GM13977 (cell line): ENCODE measurements at places on chromosomes 2 and 18.

GRCh38 chr2:113858764-113859163 lies 31.1 kb upstream of the ACTR3 start:
- no peak for DNase-seq

- DNase-seq = no peak
These were observed 271.1 kb downstream of the PRKCE start for GRCh38 chr2:45922577-45922988.

- no peak for DNase-seq
These were observed 8.9 kb downstream of the METTL5 start for GRCh38 chr2:169815849-169816248.

DNA sequence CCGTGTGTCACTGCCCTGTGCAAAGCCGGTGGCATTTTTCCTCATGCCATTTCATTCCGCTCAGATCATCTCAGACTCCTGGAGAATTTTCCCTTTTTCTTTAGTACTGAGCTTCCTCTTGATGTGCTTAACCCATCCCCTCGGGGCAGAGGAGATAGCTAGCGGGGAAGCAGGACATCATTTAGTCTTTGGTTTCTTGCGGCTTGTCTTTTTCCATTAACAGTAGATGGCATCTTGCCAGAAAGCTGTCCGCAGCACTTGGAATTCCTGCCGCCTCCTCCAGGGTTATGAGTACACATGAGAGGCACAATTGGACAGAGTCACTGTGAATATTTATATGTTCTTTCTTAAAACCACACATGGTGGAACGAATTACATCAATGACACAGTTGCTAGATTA lies 226.6 kb downstream of the ALPK2 start:
- DNase-seq = no peak

DNA sequence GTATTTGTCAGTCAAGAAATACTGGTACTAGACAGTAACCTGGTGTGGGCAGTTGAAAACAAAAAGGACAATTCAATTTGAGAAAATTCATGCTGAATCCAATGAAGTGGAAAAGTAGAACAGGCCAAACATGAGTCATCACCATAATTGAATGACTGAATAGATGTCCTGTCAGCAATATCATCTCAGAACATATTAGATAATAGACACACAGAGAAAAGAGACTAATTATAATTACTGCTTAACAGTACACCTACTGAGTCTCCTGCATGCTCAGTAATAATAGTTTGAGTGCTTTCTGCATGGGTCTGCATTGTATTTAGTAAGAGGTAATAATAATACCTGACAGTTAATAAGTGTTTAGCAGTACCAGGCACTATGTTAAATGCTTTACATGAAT lies 138.6 kb upstream of the ZC3H15 start:
- no peak for DNase-seq

- DNase-seq = no peak
These were observed 21.3 kb downstream of the PPP3R1 start for GRCh38 chr2:68231061-68231372.

DNA sequence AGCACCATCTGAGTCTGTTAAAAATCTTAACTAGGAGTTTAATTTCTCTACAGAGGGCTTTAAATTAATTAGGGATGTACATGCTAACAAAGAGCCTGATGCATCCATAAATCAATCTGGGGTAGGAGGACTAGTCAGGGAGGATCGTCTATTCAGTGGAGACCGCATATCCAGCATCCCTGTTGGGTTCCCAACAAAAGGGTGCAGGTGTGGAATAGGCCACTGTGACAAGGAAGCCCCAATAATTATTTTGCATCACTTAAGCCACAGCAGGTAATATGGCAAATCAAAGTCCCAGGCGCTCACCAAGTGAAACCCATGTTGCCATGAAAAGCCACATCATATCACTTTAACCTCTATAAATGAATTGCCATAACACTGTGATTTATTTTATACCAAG lies 392.3 kb downstream of the NCKAP5 start:
- no peak for DNase-seq

GRCh38 chr2:60320724-60321123 lies 232.7 kb downstream of the BCL11A start:
- DNase-seq = no peak

DNA sequence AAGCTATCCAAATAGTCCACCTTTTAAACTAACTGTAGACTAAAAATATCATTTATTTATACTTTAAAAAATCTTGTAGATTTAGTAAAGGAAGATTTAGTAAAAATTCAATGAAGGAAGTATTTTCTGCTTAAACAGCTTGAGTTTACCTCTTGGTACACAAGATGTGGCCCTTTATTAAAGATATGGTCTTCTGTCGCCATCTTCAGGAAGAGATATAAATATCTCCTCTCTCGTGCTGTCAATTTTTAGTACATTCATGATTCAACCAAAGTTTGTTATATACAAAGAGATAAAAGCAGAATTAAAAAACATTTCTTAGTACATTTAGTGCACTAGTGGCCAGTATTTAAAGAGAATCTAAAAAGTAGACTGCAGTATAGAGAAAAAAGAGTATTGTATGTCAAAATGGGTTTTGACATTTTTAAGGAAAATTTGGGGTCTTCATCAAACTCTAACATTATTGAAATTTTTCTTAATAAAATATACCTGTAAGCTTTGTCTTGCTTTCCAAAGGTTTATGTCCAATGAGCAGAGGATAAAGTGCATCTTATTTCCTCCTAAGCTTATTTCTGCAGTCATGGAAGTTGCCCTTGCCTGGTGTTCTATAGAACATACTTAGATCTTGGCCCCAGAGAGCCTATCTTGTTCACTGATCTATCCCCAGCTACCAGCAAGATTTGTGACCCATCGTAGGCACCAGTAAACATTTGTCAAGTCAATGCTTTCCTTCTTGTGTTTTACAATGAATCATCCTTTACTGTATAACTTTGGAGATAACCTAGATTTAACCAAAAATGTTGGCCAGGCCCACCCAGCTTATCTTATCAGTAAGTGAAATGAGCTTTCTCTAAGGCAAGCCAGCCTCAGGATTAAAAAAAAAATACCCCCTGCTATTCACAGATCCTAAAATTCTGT lies 18.5 kb upstream of the EML6 start:
- peak; percentile 60 for DNase-seq

DNA sequence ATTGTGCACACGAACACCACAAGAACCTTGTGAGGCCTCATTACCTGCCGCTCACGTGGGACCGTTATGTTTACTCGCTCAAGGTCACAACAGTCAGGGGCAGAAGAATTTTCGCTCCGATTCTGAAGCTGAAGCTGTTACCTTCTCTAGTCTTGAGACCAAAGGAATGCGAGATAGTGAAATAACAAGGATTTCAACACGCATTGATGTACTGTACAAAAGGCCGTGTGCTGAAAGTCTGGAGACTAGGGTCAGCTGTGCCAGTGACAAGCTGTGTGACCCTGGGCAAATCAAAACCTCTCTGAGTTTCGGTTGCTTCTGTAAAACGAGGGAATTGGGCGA lies 583 bp downstream of the NEMP2 start:
- no peak for DNase-seq

GRCh38 chr18:8938817-8939216 lies 163.7 kb upstream of the NDUFV2 start:
- DNase-seq = no peak

DNA sequence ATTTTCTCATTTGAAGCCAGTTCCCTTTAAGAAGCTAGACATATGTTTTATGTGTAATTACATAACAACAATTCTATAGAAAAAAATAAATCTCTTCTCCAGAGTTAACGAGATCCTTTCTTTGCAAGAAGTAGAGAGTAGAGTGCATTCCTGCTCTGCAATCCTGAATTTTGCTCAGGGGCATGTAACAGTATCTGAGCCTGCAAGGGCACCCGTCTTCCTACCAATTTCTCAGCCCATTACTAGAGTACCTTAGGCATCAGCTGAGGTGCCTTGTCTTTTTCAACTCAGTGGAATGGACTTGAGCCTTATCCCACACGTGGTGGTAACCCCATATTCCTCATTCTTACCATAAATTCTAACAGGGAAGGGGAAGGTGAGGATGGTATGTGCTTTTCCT lies 205.9 kb downstream of the IKZF2 start:
- no peak for DNase-seq

GRCh38 chr2:176085120-176085788 lies 1.5 kb upstream of the EVX2 start:
- DNase-seq = peak; percentile 33

GRCh38 chr2:86229221-86229620 lies 30.0 kb downstream of the MRPL35 start:
- DNase-seq = no peak

DNA sequence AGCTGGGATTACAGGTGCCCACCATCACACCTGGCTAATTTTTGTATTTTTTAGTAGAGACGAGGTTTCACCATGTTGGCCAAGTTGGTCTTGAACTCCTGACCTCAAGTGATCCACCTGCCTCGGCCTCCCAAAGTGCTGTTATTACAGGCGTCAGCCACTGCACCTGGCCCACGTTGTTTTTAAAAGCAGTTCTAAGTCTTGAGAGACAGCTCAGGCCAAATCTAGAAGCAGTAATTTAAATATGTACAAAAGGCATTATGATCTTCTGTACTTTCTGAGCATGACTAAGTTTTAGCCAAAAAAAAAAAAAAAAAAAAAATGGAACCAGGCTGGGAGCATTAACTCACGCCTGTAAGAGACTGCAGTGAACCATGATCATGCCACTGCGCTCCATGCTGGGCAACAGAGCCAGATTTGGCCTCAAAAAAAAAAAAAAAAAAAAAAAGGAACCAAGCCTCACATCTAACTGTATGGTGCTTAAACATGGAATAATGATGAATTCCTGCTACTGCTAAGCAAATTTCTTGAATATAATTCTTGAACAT lies 4.0 kb downstream of the ABHD3 start:
- no peak for DNase-seq

GRCh38 chr18:7608174-7608550 lies 41.0 kb downstream of the PTPRM start:
- DNase-seq = no peak

- peak; percentile 71 for DNase-seq
These were observed 4.3 kb upstream of the HAAO start for GRCh38 chr2:42796427-42797248.

GRCh38 chr2:206443735-206444527 lies 599 bp downstream of the ADAM23 start:
- peak; percentile 73 for DNase-seq

DNA sequence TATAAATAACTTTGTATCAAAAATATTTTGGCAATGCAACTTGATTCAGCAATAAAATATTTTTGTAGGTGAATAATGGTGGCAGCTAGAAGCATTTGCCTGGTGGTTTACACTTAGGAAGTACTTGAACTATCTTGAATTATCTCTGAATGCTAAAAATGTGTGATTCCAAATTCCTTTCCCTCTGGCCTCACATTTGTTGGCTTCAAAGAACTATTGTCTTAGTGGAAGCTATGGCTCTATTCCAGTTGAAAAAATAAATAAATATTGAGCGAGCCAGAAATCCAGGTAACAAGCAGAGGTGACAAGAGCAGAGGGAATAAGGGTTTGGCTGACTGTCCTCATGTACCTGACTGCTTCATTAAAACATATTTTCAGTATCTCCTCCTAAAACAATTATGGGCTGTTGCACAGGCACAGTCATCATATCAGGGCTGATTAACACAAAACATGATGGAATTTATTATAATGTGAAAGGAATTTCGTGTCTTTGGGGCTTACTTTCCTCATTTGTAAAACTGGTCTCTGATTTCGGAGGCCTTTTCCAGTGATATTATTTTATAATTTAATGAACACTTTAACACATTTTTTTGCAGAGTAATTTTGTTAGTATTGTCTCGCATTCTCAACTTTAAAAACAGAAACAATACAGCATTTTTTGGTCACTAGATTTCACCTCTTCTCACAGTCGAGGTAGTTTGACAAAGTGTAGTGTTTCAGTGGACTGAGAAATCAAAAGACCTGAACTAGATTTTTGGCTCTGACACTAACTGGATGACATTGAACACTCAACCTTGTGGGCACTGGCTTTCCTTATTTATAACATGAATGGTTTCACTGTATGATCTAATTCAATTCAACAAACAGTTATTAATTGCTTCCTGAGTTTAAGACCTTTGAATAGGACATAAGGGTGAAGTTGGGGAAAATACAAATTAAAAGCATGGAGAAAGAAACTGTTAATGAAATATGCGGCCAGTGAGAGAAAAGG lies 7.8 kb upstream of the CAVIN2 start:
- no peak for DNase-seq

DNA sequence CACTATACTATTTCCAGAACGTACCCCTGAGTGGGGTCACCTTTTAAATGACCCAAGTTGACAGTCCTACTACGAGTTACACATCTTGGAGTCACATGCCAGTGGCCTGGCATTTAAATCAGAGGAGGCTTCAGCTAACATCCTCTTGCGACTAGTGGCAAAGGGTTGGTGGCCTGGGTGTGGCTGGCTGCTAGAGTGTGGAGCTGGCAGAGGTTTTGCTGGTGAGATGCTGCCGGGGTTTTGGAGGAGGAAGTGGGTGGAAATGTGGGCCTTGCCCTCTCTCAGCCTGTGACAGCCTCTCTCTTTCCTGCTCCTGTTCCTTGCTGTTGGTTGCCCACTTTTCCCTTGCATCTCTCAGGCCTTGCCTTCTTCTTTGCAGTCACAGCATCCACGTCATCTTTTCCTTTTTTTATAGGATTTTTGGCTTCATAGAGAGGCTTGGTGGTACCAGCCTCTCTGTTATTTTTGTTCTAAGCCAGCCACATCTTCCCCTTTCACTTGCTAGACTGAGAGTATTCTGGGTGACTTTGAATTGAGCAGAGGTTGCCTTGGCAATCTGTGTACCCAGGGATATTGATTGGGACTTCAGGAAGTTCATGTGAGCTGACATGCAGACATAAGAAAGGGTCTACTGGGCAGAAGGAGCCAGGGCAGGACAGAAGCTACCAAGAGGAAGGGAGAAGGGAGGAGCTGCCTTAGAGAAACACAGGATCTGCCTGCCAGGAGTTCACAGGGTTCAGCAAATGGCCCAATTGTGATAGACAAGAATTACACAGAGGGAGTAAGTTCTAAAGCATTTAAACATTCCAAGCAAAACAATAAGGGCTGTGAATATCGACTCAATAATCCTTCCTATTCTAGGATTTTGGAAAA lies 55.4 kb downstream of the CDC42EP3 start:
- DNase-seq = no peak

DNA sequence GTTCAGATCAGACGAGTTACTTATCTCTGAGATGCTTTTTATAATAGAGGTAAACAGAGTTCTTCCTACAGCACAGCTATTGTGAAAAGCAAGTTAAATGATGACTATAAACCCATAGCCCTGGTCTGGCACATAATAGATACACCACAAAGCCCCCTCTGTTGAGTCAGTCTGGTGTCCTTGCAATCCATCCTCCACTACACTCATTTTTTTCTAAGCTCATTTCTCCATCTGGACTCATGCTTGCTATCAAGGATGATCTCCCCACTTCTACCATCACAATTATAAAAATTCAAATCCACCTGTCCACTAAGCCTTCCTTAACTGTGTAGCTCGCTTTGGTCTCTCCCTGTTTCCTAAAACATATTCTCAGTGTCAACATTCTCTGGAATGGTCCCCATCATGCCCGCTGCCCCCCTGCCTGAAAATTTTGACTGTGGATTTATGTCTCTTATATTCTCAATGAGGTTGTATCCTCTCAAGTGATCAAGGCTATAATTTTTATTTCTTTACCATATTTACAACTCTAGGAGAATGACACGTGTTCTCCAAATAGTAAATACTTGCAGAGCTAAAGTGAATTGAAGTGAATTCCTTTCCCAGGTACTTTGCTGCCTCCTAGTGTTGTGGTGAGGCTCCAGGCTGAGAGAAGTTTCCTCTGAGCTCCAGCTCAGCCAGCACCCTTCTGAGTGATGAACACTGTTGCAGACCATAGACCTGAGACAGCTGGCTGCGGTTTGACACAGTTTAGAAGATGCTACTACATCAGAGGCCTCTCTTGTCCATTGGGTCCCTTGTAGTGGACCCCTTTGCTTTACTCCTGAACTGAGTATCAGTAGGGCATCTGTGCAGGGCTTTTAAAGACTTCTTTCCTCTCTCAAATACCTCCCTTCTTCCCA lies 108.7 kb downstream of the DPP10 start:
- DNase-seq = peak; percentile 36

- DNase-seq = no peak
These were observed 94.8 kb downstream of the FTCDNL1 start for GRCh38 chr2:199756211-199756610.
